ENCODE measurements at places on chromosomes 3 and 15. TPM values are rescaled to one million over a fixed set of nuclear protein-coding genes. Genes with fewer than 3 reads are reported as not detected.

The WDR76 gene
- 15.3 TPM for total RNA-seq

DNA sequence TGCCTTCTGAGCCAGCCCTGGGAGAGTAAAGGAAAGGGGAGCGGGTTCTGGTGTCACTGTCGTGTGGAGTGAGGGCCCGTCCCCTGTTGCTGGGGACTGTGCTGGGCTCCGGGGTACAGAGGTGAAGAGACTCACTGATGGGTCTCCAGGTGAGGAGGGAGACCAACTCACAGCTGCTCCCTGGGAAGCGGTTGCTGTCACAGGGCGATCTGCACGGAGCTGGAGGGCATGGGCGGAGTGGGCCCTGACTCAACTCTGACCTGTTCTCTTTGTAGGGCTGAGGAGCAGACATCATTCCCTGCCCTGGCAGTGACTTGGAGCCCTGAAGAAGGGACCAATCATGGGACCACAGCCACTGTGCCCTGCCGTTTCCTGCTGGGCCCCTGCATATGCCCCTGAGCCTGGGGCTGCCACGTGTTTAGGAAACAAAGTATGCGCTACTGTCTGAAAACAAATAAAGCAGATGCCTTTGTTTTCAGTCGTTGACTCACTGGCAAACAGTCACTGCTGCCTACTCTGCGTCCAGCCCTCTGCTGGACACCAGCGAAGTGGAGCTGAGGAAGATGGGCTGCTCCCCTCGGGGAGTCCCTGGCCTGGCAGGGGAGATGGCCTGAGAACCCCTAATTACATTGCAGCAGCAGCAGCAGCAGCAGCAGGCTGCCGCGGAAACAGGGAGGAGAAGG lies 22.9 kb upstream of the PLXNA1 start:
- peak; percentile 73 for DNase-seq

- DNase-seq: no peak
These were observed 17.9 kb downstream of the VIPR1 start for GRCh38 chr3:42520336-42520735.

DNA sequence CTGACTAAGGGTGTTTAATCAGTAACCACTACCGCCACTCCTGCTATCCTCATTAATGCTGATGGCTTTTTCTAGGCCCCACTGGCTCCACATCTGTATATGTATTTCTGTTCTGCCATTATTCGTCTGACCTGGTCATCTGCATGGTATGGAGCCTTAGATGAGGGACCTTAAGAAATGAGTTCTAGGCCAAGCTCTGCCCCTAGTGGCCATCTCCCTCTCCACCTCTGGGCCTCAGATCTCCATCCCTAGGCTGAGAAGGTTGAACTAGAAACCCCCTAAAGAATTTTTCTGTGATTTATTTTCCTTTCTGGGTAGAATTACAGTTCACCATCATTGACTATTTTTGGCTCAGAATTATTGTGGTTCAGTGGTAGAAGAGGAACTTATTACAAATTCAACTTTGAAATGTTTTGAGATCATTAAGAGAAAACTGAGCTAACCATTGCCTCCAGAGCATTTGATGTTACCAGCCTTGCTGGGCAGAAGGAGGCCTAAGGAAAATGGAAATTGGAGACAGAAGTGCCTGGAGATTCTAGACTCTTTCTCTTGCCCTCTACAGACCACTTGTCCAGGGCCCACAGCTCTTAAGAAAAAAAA lies 325.2 kb upstream of the NR2E3 start:
- DNase-seq: no peak

DNA sequence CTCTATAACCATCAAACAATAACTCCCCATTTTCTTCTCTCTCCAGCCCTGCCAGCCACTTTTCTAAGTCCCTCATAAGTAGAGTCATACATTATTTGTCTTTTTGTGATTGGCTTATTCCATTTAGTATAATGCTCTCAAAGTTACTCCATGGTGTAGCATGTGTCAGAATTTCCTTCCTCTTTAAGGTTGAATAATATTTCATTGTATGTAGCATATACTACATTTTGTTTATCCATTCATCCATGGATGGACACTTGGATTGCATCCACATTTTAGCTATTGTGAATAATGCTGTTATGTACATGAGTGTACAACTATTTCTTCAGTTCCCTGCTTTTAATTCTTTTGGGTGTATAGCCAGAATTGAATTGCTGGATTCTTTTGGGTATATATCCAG lies 138.4 kb downstream of the ATG7 start:
- DNase-seq: no peak

DNA sequence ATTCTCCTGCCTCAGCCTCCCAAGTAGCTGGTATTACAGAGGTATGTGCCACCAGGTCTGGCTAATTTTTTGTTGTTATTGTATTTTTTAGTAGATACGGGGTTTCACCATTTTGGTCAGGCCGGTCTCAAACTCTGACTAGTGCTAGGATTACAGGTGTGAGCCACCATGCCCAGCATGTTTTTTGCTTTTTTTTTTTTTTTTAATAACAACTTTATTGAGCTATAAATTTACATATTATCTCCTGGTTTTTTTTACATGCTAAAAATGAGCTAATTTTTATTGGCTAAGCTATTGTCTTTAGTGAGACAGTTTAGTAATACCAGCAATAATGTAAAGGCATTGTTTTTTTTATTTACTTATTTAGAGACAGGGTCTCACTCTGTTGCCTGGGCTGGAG lies 105.2 kb downstream of the PDE8A start:
- no peak for DNase-seq
